ENCODE measurements at places on chromosomes 2 and 18.

- DNase-seq, result no peak
Measured at GRCh38 chr2:25620077-25620476, 53.3 kb downstream of the DTNB start.

GRCh38 chr2:23286758-23287704, 97.9 kb upstream of the KLHL29 start:
- DNase-seq, result no peak

GRCh38 chr2:213863541-213863940, 547.3 kb upstream of the VWC2L start:
- no peak for DNase-seq

DNA sequence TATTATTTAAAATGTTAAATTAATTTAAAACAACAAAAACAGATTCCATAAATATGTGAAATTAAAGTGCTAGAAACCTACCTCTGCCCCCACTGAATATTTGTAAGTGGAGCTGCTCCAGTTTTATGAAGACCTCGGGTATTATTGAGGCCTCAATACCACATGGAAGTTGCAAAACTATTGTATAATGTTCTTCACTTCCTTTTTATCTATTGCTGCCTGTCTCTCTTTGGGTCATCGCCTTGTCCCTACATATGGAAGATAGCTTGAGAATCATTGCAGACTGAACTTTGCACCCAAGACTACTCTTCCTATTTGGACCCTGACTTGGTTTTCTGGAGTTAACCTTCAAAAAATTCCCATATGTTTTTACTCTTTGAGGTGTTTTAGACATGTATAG, 212.1 kb upstream of the NETO1 start:
- DNase-seq, result no peak

DNA sequence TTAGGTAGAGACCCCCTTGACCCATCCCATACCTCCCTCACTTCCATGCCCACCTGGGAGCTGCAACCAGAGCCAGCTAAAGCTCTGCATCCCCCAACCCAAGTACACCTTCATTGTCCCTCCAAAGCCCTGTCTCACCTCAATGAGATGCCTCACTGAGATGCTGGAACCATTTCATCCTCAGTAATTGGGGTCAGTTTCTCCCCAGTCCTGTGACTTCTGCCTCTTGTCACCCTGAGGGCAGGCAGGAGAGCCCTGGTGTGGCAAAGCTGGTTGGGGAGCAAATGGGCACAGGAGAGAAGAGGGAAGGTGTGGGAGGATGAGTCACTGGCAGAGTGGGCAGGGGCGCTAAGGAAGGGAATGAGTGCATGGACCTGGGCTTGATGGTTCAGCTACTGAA, 27.9 kb upstream of the NT5DC4 start:
- DNase-seq, result peak; percentile 45

DNA sequence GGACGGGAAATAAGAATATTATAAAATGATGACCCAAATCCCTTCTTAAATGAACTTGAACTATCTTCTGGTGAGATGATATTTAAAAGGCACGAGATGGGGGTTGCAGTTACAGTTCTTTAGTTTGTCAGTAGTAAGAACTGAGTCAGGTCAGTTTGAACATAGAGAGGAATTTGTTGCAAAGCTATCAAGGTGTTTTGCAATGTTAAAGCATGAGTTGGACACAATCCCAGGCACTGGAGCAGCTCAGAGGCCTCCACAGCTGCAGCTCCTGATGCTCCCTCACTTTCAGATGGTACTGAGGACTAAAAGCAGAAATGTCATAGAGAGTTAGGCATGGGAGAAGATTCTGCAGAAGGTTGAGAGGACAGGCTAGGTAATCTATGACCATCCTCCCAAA, 236.0 kb downstream of the BCL2 start:
- no peak for DNase-seq

- no peak for DNase-seq
Measured at GRCh38 chr2:75327334-75327733, 128.0 kb upstream of the TACR1 start.

GRCh38 chr2:172216477-172216876, 113.8 kb upstream of the DLX2 start:
- no peak for DNase-seq

DNA sequence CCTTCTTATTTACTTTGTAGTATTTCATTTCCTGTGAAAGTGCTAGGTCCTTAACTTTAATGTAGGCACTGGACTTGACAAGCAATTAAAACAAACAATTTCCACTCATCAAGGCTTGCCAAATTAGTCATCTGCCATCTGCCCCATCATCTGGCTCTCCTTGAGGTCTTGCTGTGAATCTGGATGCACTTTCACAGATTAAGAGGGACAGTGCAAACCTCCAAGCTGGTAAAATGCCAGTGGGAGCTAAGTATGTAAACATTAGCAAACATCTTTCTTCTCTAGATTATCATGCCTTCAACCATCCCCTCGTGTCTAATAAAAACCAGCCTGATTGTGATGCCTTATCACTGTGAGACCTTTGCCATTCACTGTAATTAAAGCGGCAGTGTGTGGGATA, 402.9 kb downstream of the ERBB4 start:
- DNase-seq, result no peak

- DNase-seq, result no peak
Measured at GRCh38 chr2:40243581-40244187, 208.2 kb downstream of the SLC8A1 start.

GRCh38 chr2:142673836-142674235, 203.6 kb upstream of the KYNU start:
- DNase-seq, result no peak

DNA sequence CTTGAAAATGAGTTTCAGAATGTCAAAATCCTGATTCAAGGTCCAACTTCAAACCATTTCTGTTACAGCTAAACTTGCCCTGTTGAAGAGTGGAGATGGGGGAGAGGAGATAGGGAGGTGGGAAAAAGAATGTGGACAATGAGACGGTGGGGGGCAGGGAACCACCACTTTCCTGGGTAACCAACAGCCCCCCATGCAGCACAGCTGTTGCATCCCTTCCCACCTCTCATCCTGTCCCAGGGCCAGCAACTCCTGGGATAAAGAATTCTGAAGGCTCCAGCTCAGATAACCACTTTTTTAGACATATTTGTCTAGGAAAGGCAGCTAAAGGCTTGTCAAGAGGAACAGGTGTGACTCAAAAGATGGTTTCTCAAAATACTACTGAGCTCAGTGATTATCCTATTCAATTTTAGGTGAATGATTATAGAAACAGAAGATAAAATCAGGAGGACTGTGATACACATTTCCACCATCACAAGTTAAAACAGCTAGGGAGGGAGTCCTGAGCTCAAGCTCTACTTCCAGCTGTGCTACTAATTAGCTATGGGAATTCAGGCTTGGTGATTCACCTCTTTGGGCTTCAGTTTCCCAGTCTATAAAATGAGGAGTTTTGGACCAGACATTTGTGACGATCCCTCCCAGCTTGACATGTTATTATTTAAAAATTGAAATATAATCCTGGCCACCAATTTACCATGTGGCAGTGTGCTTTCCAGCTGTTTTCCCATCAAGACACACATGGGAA, 36.3 kb downstream of the HDHD2 start:
- no peak for DNase-seq

GRCh38 chr18:29156531-29156930, 979.6 kb upstream of the CDH2 start:
- DNase-seq, result no peak

- DNase-seq, result no peak
Measured at GRCh38 chr2:64392529-64392928, 61.4 kb upstream of the LGALSL start.

- no peak for DNase-seq
Measured at GRCh38 chr2:102593516-102593915, 25.8 kb upstream of the SLC9A2 start.

- DNase-seq, result no peak
Measured at GRCh38 chr18:76817888-76818611, 4.3 kb upstream of the ZNF236 start.

DNA sequence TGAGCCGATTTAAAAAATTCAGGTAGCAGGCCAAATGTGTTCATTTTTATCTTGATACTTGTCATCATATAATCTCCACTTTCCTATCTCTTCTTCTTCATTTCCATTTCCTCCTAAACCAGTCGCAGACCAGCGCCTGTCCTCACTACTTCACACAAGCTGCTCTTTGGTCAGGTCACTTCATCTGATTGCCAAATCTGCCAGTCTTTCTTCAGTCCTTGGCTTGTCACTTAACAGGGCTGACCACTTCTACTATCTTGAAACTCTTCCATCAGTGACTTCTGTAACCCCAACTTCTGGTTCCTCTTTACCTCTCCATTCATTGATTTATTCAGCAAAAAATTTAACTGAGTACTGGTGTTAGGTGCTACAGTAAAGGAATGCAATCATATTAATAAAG, 18.0 kb upstream of the SPRED2 start:
- no peak for DNase-seq

DNA sequence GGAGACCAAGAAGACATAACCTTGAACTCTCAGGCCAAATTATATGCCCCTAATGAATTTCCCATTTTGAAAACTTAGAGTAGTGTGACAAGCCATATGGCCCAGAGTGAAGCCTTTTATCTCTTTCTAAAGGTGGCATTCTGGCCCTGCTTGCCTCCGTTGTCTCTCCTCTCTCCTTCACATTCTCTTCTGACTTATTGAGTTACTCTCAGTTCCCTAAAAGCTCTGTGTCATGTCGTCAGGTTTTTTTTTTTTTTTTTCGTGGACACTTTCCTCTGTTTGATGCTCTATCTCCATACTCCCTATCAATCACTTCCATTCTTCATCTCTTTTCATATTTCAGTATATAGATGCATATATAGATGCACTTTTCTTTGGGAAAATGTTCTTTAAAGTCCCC, 128.1 kb upstream of the RPRM start:
- DNase-seq, result no peak

GRCh38 chr2:212913640-212914306, 237.6 kb downstream of the IKZF2 start:
- DNase-seq, result no peak

- DNase-seq, result no peak
Measured at GRCh38 chr2:26542194-26542455, 64.2 kb upstream of the OTOF start.

DNA sequence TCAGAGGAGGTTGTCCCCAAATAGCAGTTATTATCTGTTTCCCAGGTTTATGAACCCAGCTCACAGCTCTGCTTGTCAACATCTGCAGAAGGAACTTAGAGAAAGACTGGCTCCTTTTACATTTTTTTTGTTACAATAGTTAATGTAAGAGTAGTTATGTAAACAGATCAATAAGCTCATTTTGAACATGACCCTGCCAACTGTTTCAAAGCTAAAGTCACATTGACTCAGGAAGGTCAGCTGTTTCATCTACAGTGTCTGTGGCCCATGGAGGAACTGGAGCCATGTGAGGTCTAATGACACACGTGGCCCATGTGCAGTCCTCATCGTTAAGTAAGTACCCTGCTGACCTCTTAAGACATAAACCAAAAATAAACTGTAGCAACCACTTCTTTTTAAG, 97.1 kb downstream of the SH3RF3 start:
- DNase-seq, result no peak

- DNase-seq, result no peak
Measured at GRCh38 chr2:118604811-118605210, 242.6 kb downstream of the EN1 start.

DNA sequence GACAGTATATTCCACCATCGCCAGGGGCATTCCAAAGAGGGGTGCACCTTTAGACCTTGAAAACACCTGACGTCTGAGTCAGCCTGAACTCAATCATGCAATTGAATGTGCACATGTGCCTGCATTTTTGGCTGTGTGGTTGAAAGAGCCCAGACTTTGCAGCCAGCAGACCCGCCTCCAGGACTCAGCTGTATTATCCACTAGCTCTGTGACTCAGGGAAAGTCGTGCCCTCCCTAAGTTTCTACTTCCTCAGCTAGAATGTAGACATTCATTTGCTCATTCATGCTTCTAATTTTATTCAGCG, 94.2 kb downstream of the LRRC30 start:
- DNase-seq, result no peak

- peak; percentile 71 for DNase-seq
Measured at GRCh38 chr2:197889041-197889440, 84.6 kb downstream of the PLCL1 start.

GRCh38 chr18:46134920-46135675, 30.9 kb downstream of the HAUS1 start:
- no peak for DNase-seq

DNA sequence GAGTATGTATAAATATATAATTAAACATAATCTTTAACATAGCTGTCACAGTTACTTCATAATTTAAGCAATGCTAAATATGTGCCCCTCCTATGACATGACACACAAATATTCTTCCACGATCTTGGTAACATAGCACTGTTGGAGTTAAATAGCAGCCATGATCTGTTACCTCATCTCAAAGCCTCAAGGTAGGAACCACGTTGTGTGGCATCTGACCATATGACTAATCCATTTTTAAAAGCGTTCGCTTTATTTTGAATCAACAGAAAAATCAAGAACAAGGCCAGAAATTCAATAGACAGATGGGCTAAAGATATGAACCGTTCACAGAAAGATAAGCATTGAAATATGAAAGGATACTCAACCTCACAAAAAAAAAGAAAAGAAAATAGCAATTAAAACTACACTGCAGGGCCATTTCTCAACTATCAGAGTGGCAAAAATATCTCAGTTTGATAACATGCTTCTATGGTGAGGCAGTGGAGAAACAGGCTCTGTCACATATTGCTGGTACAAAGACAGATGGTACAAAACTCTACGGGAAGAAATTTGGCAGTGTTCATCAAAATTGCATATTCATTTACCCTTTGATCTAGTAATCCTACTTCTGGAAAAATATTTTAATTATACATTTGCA, 105.9 kb downstream of the TMX3 start:
- no peak for DNase-seq

DNA sequence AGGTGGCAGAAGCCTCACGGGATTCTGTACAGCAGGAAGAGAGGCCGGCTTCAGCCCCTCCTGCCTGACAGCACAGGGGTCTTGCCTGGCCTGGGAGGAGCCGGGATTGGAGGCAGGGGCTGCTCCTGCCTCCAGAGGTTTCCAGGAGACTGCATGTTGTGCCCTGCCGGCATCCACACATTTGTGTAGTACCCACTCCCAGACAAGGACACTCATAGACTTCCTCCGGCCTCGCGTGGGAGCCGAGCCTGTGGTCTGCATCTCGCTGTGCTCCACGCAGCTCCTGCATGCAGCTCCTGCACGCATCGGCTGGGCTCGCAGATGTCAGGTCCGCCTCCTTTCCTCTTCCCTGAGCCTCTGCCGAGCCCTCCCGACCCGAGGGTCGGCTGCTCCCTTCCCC, 34.7 kb downstream of the TPO start:
- no peak for DNase-seq

Measured in activated CD4-positive, alpha-beta T cell treated with anti-CD3 and anti-CD28 coated beads, Interleukin-2, Interleukin-4, amounts not matched to agents 100 ng/mL and 50 ng/mL, durations not matched to agents 16 hours and 8 hours (primary cell).